ENCODE measurements at places on chromosomes 5 and 9.

- no peak for DNase-seq
Observed at GRCh38 chr5:21817668-21818369, 1035.3 kb downstream of the CDH12 start.

DNA sequence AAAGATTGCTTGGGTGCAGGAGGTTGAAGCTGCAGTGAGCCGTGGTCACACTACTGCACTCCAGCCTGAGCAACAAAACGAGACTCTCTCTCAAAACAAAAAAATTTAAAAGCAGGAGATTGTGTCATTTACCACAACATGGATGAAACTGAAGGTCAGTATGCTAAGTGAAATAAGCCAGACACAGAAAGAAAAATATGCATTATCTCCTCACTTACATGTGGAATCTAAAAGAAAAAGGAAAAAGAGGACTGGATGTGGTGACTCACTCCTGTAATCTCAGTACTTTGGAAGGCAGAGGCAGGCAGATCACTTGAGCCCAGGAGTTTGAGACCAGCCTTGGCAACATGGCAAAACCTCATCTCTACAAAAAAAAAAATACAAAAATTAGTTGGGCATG is 146.8 kb upstream of the DAPK1 start:
- no peak for DNase-seq

DNA sequence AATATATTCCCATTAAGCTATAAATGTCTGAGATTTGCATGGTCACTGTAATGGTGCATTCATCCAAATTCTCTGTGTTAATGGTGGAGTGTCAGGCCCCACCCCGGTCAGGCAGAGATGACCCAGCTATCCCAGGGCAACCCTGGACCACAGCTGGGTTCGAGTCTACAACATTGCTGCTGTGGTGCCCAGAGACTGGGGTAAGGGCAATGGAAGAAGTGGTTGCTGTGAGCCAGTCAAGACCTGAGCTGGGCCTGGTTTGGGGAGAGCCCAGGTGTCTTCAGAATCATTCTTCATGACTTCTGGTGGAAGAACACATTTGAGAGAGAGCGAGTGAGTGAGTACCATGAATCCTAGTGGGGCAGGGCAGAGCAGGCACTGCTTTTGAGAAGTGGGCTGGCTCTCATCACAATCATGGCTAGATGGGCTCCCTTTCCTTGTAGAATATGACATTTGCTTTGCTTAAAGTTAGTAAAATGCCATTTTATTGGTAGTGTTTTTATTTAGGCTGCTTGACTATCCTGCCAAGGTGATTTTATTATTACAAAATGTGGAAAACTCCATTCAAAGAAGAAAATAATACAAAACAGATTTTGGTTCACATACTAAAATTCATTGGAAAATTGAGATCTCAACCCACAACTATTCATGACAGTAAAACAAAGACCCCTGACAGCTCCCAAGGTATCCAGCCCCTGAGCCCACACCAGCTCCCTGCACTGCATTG is 125.8 kb upstream of the SLC25A48 start:
- DNase-seq: no peak

DNA sequence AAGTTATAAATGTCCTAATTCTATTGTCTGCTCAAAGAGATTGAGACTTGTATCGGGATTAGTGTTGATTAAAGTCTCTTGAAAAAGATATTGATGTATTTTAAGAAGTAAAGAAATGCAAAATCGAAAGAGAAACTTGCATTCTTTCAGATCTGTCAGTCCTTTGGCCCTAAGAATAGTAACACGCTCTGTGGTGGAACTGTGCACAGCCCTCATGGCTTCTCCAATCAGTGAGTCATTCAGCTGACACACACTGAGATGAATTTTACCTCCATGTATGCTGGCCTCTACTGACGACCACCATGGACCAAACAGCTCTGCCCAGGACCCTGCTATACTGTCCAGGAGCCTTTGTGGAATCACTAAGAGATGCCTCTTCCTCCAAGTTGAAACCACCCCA is 232.4 kb downstream of the ESM1 start:
- no peak for DNase-seq

GRCh38 chr5:165076686-165077085 is 1571.3 kb downstream of the MAT2B start:
- no peak for DNase-seq

GRCh38 chr5:180347702-180348101 is 5.4 kb downstream of the GFPT2 start:
- DNase-seq: no peak

- DNase-seq: no peak
Observed at GRCh38 chr5:52449516-52449915, 338.2 kb upstream of the ITGA1 start.

GRCh38 chr5:123785162-123786071 is 273.4 kb downstream of the CSNK1G3 start:
- no peak for DNase-seq

- no peak for DNase-seq
Observed at GRCh38 chr9:17480966-17481365, 97.9 kb upstream of the SH3GL2 start.

GRCh38 chr5:180976518-180976917 is 12.1 kb upstream of the BTNL3 start:
- no peak for DNase-seq

DNA sequence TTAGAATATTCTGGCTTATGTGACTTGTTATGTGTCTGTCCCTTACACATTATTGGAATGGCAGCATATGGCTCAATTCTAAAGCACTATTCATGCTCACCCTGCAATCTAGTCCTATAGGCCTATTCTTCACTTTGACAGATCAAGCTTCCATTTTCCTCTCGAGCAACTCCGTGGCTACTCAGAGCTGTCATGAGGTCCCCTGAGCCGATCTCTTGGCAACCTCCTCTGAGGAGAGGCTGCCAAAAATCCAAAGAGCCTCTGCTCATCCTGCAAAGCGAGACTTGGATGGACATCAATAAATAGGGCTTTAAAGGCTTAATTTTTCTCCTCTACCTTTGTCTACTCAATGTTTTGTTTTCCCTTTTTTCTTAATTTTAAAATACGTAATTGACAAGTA is 163.8 kb downstream of the GABRB2 start:
- no peak for DNase-seq

- no peak for DNase-seq
Observed at GRCh38 chr9:133641861-133642595, 5.9 kb downstream of the DBH start.

- DNase-seq: no peak
Observed at GRCh38 chr9:12194731-12195130, 498.5 kb upstream of the TYRP1 start.

- no peak for DNase-seq
Observed at GRCh38 chr5:111932628-111933027, 175.6 kb upstream of the NREP start.

- no peak for DNase-seq
Observed at GRCh38 chr5:60639544-60639943, 60.4 kb downstream of the DEPDC1B start.

- DNase-seq: no peak
Observed at GRCh38 chr5:21613971-21614488, 1239.1 kb downstream of the CDH12 start.

- no peak for DNase-seq
Observed at GRCh38 chr5:89270901-89271300, 387.9 kb upstream of the MEF2C start.

DNA sequence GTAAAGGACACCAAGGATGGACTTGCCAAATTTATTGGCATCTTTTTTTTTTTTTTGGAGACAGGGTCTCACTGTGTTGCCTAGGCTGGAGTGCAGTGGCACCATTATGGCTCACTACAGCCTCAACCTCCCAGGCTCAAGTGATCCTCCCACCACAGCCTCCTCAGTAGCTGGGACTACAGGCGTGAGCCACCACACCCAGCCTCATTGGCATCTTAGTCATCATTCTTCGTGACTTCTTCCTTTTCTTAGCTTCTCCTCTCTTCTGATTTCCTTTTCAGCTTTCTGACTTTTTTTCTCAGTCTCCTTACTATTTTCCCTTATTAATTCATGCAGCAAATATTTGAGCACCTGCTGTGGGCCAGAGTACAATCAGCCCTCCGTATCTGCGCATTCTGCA is 6.1 kb downstream of the MAML1 start:
- no peak for DNase-seq

- no peak for DNase-seq
Observed at GRCh38 chr5:60948738-60949137, 3.7 kb downstream of the NDUFAF2 start.

- no peak for DNase-seq
Observed at GRCh38 chr5:124034963-124035362, 523.0 kb downstream of the CSNK1G3 start.

GRCh38 chr9:110950041-110950645 is 88.1 kb downstream of the LPAR1 start:
- no peak for DNase-seq

DNA sequence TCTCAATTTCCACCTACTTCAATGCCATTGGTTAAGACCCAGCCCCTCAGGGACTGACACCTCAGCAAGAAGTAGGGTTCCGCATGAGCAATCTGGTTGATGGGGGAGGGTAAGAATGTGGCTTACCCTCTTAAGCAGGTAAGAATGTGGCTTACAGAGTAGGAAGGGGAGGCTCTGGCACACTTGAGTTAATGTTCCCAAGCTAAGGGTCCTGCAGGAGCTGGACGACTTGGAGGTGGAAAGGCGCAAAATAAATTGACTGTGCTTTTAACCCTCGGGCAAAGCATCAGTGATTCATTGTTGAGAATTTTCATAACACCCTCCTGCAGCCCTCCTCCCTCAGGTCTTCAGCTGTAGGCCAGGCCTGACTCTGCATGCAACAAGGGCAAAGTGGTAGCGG is 24.9 kb upstream of the ADRA1B start:
- DNase-seq: no peak

DNA sequence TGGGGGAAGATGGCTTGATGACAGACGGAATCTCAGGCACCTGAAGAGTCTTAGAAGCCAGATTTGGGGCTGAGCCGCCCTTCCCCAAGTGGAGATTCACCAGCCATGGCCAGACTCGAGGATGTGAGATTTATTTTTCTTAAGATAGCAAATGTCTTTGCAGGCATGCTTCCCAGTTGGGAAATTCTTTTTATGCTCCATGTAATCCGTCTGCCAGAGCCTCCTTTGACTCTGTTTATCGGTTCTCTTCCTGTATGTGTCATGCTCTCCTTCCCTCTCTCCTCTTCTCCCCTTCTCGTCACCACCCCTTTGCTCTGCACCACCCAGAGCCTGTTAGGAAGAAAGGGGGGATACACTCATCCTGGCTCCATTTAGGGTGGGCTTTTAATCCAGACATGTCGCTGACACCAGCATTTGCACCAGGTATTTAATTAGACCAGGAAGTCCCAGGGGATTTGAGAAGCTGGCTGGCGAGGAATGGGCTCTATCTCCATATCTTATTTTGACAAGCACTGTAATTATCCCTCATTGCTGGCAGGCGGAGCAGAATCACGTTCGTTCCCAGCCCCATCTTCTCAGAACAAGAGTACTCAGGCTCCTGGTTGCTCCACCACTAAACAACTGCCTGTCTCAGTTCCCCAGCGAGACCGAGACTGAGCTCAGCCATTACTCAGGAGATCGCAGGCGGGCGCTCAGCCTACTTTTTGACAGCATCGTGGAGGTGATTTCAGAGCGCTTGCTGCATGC is 50.9 kb downstream of the KCNIP1 start:
- DNase-seq: no peak

DNA sequence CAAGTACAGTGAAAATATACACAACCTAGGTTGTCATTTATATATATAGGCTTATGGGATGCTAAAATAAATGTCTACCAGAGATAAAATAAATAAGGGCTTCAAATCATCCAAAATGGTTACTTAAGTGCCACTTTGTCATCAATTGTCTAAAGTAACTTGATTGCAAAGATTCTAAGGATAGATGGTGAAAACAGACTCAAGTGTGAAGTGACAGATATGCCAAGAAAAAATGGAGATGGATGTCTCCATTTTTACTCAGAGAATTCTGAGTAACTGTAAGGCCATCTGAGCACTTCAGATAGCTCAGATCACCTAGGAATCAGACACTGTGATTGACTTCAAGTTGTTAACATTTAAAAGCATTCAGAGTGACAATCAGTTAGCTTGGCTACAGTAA is 824.3 kb downstream of the PRELID2 start:
- no peak for DNase-seq

DNA sequence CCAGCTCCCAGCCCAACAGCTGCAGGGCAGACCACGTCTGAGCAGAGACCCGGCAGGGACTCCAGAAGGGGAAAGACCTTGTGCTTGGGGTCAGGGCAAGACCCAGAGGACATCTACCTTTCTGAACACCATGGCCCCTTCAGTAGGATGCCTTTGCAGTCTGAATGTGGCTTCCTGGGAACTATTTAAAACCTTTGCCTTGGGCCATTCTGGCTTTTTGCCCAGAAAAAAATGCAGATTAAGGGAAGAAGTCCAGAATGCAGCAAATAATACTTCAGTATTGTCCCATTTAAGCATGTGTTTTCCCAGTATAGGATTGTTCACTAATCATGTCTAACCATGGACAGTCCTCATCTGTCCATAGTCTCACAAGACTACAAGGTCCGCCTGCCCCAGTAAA is 67.5 kb upstream of the ERCC6L2 start:
- DNase-seq: no peak

- DNase-seq: no peak
Observed at GRCh38 chr9:75811692-75812091, 78.8 kb upstream of the PCSK5 start.

DNA sequence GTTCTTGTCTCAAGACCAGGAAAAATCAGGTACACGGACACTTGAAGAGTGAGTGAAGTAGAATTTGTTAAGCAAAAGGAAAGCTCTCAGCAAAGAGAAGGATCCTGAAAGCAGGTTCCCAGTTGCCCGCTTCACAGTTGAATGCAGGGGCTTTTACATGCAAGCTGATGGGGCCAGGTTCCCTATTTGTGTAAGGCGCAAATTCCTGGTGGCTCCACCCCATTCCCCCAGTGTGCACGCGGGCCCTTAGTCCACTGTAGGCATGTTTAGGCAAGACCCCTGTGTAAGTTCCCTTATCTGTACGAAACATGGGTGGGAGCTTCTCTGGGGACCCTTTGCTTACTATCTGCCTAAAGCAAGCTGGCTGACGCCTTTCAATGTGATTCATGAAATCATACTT is 2.7 kb upstream of the AGTPBP1 start:
- no peak for DNase-seq

- DNase-seq: no peak
Observed at GRCh38 chr5:41721516-41721915, 148.7 kb downstream of the OXCT1 start.

DNA sequence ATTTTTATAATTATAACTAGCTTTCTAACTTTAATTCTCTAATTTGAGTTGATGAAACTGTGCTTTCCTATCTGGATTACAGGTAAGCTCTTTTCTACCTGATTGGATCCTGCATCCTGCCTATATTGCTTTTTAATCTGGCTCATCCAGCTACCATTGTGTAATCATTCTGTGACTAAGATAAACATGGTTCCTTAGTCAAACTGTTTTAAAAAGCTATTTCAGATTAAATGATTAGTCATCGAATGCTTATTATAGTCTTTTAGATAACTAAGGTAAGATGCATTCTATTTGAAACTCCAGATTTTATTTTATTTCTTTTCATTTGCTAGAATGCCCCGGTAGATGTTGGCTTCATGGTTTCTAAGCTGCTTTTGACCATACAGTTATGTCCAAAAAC is 50.7 kb downstream of the ICE1 start:
- DNase-seq: no peak

Data from effector memory CD8-positive, alpha-beta T cell (primary cell).